ENCODE measurements at places on chromosomes 5 and 9. TPM values are rescaled to one million over a fixed set of nuclear protein-coding genes. Genes with fewer than 3 reads are reported as not detected.

PPP2R2B gene
- 91.0 TPM for total RNA-seq

C7 gene
- 4.4 TPM for total RNA-seq

PCDHGB4 gene
- 12.8 TPM for total RNA-seq

TAF11L10 gene
- not detected for total RNA-seq

CD14 gene
- 4.4 TPM for total RNA-seq

IL31RA gene
- not detected for total RNA-seq

CCDC187 gene
- under 0.01 TPM for total RNA-seq

VCAN gene
- total RNA-seq, result 208 TPM

QRFP gene
- not detected for total RNA-seq

GABRB2 gene
- 65.2 TPM for total RNA-seq

NTMT1 gene
- 11.1 TPM for total RNA-seq

C5orf58 gene
- not detected for total RNA-seq

LCN1 gene
- not detected for total RNA-seq

PCDHB5 gene
- 7.6 TPM for total RNA-seq

PCDHAC2 gene
- total RNA-seq, result 28.8 TPM

Measured in temporal lobe (tissue), 4 donors.